ENCODE measurements at places on chromosomes 4 and X.

- no peak for DNase-seq
These were observed 104.8 kb downstream of the ATP11C start for GRCh38 chrX:139828033-139828432.

- DNase-seq: peak; percentile 86
These were observed at the start of gene NFKB1 for GRCh38 chr4:102500696-102501446. Gene NFKB1 (plus strand): TSS chr4:102501359. CDS start chr4:102525519, 24,160 bp downstream.

DNA sequence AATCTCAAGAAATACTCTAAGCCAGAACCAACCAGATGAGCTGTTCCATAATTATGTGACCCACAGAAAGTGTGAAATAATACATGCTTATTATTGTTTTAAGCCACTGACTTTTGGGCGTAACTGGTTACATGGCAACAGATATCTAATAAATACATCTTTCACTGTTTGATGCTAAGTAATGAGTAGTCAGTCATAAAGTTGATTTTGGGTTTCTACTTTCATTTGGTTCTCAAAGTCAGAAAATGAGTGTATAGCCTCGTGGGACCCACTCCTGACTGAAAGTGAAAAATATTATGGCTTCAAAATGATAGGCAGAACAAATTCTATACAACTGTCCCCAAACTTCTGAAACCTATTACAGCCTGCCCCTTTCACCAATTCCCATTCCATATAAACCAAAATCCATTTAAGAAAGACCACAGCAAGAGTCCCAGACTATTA lies 88.0 kb upstream of the CBR4 start:
- no peak for DNase-seq

GRCh38 chr4:145619639-145619996 lies 433 bp downstream of the MMAA start:
- no peak for DNase-seq

DNA sequence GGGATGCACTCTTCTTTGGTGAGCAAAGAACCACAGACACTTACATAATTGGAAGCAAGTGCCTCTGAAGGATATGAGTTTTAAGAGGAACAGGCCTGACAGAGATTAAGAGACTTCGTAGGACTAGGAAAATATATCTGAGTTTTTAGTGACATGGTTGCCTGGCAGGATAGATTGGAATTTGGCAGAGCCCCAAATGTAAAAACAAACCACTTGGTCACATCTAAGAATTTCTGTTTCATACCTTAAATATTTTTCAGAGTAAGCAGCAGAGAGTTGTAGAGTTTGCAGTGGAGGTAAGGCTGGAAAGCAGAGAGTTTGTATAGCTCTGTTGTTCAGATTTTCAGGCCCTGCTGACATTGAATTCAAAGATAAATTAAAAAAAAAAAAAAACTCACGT lies 150.1 kb upstream of the MAGEB2 start:
- DNase-seq: no peak

DNA sequence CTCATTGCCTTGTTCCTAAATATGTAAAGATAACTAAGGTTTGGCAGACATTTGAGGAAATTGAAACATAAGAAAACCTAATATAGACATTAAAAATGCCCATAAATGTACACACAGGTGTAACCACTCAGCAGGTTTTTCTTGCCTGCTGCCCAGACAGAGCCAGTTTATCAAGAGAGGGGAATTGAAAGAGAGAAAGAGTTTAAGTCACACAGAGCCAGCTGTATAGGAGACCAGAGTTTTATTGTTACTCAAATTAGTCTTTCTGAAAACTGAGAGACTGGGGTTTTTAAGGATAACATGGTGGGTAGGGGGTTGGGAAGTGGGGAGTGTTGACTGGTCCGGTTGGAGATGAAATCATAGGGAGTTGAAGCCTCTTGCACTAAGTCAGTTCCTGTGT lies 119.0 kb downstream of the CFAP299 start:
- no peak for DNase-seq

- no peak for DNase-seq
These were observed 15.3 kb upstream of the HMGB3 start for GRCh38 chrX:150967786-150968185.

GRCh38 chr4:158914218-158914617 lies 145.4 kb downstream of the FNIP2 start:
- DNase-seq: no peak

DNA sequence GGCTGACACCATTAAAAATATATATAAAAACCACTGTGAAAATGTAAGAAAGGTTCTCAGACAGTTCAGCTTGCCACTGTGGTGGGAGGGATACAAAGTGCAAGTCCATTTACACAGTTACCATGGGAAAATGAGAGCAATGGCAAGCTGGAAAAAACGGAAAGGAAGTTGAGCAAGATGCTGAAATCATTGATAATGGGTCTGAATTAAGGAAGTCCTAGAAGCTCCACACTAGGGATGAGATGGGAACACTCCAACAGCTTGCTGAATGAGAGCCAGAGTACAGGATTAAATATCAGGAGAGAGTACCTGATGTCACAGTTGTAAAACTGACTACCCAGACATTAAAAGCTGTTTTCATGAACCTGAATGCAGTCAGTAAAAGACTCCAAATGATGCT lies 218.6 kb downstream of the PRDM5 start:
- DNase-seq: no peak

DNA sequence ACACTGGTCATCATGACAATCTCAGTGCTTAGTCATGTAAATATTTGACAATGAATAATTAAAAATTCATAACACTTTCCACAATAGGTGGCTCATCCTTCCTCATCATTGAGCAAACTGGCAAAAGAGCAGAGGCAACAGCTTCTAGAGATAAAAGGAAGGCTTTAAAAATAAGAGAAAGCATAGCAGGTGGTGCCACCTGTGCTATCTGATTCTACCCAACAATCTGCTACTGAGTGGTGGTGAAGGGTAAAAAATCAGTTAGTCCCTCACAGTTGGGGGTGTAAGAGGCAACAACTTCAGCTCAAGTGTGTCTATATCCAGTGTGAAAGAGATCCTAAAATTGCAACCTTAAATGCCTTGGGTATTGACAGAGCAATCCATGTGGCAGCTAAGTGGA lies 280.1 kb upstream of the PPARGC1A start:
- no peak for DNase-seq

GRCh38 chr4:184309241-184310170 lies 91.8 kb upstream of the ENPP6 start:
- no peak for DNase-seq

- DNase-seq: no peak
These were observed 1.2 kb downstream of the MSMO1 start for GRCh38 chr4:165328708-165329107.

DNA sequence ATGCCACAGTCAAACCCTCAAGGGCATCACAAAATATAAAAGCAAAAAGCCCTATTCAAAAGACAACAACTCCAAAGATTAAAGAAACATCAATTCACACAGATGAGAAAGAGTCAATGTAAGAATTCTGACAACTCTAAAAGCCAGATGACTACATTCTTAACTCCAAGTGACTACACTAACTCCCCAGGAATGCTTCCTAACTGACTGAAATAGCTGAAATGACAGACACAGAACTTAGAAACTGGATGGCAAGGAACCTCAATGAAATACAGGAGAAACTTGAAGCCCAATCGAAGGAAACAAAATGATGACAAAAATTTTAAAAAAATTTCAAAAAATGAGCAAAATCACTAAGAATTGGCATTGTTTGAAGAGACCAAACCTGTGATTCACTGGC lies 1047.6 kb upstream of the PCDH10 start:
- no peak for DNase-seq

- DNase-seq: no peak
These were observed 5.0 kb upstream of the RP2 start for GRCh38 chrX:46831765-46832327.

GRCh38 chrX:153214934-153215333 lies 35.9 kb downstream of the MAGEA1 start:
- no peak for DNase-seq

GRCh38 chr4:111228874-111229273 lies 606.0 kb upstream of the PITX2 start:
- DNase-seq: no peak

- no peak for DNase-seq
These were observed 81.7 kb downstream of the ZC4H2 start for GRCh38 chrX:64894454-64895038.

DNA sequence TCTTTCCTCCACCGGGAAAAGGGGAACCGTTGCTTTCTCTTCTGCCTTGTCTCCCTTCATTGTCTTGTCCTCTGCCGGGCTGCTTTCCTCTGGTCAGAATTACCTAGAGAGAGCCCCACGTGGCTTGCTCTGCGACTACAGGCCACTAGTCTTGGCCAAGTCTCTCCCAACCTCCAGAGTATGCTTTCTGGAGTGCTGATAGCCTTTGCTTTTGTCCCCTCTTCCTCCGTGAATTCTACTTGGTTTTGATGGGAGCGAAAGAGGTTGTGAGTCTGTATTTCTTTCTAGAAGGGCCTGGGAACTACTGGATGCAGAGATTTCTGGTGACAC lies 5.3 kb upstream of the POU4F2 start:
- DNase-seq: peak; percentile 66

DNA sequence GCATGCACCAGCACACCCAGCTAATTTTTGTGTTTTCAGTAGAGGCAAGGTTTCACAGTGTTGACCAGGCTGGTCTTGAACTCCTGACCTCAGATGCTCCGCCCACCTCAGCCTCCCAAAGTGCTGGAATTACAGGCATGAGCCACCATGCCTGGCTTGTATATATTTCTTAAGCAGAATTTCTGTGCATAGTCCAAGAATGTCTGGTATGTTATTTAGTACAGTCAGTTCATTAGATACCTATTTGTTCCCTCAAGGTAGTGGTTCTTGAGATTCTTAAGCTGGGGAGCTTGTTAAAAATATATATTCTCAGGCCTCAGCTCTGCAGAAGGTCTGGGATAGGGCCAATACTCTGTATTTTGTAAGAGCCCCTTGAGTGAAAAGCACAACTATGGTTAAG lies 4.6 kb upstream of the SERTM2 start:
- DNase-seq: no peak

GRCh38 chrX:91331476-91331875 lies 103.2 kb upstream of the PABPC5 start:
- DNase-seq: no peak

- no peak for DNase-seq
These were observed 2.3 kb downstream of the NAT8L start for GRCh38 chr4:2061186-2062131.

DNA sequence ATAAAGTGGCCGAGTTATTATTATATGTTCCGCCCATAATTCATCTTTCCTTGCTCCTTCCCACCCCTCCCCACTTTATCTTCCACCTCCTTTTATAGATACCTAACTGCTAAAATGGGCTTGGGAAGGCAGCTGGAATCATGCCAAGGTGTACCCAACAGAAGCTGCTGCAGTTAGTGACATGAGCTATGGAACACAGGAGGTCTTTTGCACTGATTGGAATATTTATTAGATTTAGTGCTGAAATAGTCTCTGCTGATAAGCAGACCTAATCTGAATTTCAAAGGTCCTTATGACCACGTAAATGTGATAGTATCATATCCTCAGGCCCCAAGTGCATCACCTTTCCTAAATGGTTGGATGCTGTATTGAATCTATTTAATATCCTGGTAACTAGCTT lies 64.9 kb downstream of the HMGB2 start:
- DNase-seq: no peak

GRCh38 chr4:129138810-129139496 lies 43.0 kb downstream of the C4orf33 start:
- peak; percentile 3 for DNase-seq

GRCh38 chrX:123971982-123972381 lies 10.5 kb downstream of the STAG2 start:
- DNase-seq: no peak

GRCh38 chrX:68808686-68809357 lies 20.0 kb upstream of the EFNB1 start:
- no peak for DNase-seq

- no peak for DNase-seq
These were observed 80.8 kb downstream of the ANKRD50 start for GRCh38 chr4:124631760-124632159.

DNA sequence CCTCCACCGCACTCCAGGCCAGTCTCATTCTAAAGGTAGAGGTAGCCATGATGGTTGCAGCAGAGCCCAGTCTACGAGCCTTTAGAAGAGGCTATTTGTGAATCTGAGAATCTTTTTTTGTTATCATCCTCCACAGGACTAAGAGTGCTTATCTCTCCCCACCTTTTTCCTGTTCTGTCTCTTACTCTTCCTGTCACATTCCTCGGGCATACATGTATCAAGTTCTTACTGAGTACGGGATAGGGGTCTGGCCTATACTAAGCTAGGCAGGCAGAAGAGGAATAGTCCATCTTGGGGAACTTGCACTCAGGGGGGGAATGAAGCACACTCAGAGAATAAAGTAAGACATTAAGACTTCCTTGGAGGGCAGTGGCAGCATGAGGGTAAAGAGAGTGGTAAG lies 25.7 kb downstream of the LAS1L start:
- DNase-seq: no peak

DNA sequence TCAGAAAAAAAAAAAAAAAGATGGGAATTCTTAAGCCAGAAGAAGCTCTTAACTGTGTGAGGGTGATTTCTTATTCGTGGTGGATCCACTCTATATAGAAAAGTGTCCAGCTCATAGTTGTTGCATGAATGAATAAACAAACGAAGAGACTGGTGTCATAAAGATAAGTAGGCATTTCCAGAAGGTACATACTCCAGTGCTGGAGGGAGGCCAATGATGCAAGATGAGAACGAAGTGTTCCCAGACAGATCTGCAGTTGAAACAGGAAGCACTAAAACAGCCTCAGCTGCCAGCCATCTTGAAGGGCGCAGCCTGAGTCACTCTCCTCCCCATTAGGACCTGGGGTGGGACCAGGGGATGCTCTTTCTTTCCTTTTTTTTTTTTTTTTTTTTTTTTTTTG lies 47.4 kb upstream of the HOPX start:
- DNase-seq: no peak

GRCh38 chr4:113919145-113919544 lies 60.3 kb downstream of the ARSJ start:
- no peak for DNase-seq

DNA sequence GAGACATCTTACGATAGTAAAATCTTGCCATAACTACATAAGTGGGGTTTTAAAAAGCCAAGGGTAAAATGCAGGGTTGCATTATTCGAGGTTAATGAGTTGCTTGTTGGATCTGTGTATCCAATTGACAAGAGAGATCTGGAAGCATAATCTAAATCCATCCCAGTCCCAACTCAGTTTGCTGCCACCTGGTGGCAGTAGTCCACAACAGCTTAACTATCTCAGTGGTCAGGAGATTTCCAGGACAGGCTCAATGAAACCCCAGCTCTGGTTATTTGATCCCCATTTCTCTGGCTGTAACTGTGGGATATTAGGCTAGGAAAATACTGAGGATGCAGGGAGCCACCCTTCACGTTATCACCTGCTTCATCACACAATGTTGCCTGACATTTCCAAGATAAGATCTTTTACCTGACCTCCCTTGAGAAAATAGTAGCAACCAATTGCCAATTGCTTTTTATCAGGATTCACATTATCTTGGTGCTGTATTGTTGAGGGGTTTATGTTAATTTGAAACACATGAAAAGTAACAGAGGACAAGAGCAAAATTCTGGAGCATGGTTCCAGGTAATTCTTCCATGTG lies 88.2 kb upstream of the TNIP3 start:
- DNase-seq: peak; percentile 71

GRCh38 chrX:115652221-115652620 lies 91.2 kb downstream of the PLS3 start:
- DNase-seq: no peak

GRCh38 chr4:42150653-42151567 lies 1.5 kb downstream of the BEND4 start:
- peak; percentile 76 for DNase-seq
